ENCODE measurements at places on chromosomes 12 and 14.
A peak's percentile ranks its signal among the peaks of the same experiment; 100 is the strongest.

GRCh38 chr14:94395282-94395887 lies 7.0 kb upstream of the SERPINA1 start:
- no peak for DNase-seq

DNA sequence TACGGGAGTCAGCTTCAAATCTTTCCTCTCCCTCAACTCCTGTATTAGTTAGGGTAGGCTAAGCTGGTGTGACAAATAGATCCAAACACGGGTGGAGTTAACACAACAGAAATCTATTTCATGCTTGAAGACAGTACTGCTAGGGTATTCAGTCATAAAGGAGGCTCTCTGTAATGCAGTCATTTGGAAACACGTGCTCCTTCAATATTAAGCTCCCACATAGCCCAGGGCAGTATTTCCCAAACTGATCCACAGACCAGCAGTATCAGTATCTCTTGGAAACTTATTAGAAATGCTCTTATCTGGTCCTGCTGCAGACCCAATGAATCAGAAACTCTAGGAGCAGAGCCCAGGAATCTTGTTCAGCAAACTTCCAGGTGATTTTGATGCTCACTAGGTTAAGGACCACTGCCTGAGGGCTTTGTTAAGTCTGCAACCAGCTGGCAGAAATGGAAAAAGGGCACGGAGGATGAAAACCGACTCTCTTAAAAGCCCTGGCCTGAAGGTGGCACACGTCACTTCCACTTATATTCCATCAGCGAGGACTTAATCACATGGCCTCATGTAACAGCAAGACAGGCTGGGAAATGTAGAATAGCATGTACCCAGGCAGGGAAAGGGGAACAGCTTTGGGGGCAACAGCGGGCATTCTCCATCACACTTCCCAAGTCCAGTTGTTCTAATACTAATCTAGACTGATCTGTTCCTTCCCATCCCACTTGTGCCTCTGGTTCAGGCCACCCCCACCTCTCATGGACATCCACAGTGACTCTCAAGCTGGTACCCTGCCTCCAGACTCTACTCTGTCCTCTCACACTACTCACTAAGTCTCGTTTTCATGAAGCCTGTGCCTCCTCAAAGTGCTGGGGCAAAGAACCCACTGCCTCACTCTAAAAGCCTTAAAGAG lies 38.2 kb upstream of the RIC8B start:
- no peak for DNase-seq

- no peak for DNase-seq
Measured at GRCh38 chr12:121240062-121240420, 30.1 kb downstream of the P2RX4 start.

DNA sequence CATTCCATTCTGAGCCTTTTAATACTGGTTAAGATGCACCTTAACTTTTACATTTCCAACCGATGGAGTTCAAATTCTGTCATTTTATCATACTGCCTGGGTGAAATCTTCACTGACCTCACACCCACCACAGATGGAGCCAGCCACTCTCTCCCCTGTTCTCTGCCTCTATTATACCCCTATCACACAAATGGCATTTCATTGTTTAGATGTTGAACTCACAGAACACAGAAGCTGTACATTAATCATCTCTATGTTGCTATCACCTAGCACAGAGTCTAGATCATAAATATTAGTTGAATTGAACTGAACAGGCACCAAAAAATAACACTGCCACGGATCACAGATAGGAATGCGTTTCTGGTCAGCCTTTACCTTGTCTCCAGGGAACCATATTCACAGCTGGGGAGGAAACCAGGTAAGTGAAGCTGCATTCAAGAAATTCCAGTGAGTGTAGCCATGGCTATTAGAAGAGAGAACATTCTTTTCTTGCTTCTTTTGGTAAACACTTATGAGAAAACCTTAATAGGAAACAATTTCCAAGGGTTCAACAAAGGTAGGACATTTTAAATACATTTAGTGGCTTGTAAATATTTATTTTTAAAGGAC lies 194.9 kb upstream of the RMST start:
- DNase-seq, result no peak

GRCh38 chr12:105888696-105889095 lies 250.1 kb downstream of the NUAK1 start:
- peak; percentile 75 for DNase-seq

All from astrocyte of the spinal cord (primary cell).